ENCODE measurements at places on chromosomes 7 and 10. TPM values are rescaled to one million over a fixed set of nuclear protein-coding genes. Genes with fewer than 3 reads are reported as not detected.

Gene SOSTDC1
- total RNA-seq: not detected

Gene CLRN3
- not detected for total RNA-seq

Gene ATRNL1
- total RNA-seq: 0.16 TPM

Gene GIMAP5
- not detected for total RNA-seq

Gene AGAP6
- 1.8 TPM for total RNA-seq

Gene CDH23
- 0.17 TPM for total RNA-seq

Gene SNCG
- total RNA-seq: 69.4 TPM

Gene STEAP4
- total RNA-seq: under 0.01 TPM

Gene CNPY1
- not detected for total RNA-seq

Gene PNPLA8
- 27.1 TPM for total RNA-seq

Gene OPN1SW
- total RNA-seq: not detected

Gene TLX1
- total RNA-seq: not detected

Gene APBB1IP
- 1.6 TPM for total RNA-seq

Gene NXPH1
- not detected for total RNA-seq

Gene CAV2
- 35.8 TPM for total RNA-seq

Gene RARRES2
- total RNA-seq: 2.4 TPM

Gene CLEC2L
- not detected for total RNA-seq

Gene MEOX2
- total RNA-seq: 0.16 TPM
